ENCODE measurements at places on chromosomes 11 and 22.

- no peak for DNase-seq
Observed at GRCh38 chr11:127247261-127247851, 246.8 kb upstream of the KIRREL3 start.

DNA sequence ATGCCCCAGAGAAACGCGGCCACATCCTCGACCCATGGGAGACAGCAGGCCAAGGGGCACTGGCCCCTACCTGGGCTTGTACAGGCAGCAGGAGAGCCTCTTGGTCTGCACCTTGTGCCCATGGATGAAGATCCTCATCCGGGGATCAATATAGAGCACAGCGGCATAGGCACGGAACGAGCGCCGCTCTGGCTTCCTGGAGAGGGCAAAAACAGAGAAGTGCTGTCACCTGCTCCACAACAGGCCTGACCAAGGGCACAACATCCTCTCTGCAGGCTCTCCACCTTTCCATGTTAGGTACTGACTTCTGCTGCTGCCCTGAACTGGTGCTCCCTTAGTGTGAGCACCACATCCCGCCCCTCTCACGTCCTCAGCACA is 27.2 kb downstream of the MORC2 start:
- DNase-seq = no peak

DNA sequence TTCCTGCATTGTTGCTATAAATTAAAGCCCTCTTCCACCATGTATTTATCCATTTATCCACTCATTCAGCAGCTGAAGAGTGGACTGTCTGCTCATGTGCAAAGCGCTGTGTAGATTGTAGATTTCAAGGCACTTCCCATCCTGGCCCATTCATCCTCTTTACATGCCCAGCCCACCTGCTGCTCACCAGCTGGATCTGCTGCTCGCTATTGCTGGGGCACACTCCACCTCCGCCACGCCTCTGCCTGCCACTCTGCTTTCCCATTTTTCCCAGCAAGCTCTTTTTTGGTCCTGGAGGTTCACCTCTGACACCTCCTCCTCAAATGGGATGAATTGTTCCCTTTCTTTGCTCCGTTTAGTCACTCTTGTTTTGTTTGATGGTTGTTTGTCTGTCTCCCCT is 48.3 kb downstream of the CEP164 start:
- no peak for DNase-seq

DNA sequence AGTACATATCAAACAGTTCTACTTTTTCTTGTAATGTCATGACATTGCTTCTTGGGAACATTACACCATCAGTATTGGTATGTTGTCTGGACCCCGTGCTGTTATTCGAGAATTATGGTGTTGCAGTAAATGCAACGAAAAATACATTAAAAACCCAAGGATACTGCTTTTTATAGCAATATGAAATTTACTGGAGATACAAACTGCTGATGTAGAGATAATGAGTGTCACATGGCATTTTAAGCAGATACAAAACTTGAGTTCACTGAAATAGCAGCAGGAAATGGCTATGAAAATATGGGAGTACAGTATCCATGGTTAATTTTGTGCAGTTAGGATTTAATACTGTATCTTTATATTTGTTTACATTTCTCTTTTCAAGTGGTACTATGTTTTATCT is 7.4 kb upstream of the CARD16 start:
- DNase-seq = no peak

DNA sequence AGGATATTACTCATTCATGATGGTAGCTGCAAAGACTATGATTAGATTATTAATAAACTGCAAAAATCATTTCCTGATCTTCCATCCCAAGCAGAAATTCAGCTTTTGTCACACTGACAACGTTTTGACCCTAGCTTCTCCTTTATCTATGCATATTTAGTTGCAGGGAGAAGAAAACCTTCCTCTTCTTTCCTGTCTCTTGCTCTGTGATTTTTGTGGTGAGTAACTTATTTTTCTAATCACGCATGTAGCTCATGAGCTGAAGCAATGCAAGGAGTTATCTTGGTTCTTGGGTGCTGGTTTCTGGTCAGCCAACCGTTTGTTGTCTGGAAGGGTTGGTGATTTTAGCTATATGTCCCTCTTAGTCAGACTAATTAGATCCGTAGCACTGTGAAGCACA is 56.4 kb downstream of the FDX1 start:
- no peak for DNase-seq

DNA sequence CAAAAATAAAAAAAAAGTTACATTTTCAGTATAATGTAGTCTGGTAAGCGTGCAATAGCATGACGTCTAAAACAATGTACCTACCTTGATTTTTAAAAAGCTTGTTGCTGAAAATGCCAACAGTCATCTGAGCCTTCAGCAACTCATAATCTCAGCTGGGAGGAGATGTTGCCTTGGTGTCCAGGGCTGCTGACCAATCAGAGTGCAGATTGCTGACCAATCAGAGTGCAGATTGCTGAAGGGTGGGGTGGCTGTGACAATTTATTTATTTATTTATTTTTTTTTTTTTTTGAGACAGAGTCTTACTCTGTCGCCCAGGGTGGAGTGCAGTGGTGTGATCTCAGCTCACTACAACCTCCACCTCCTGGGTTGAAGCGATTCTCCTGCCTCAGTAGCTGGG is 17.8 kb downstream of the ZBED4 start:
- no peak for DNase-seq

GRCh38 chr11:62010935-62011528 is 43.6 kb upstream of the FTH1 start:
- DNase-seq = no peak
